ENCODE measurements at places on chromosomes 16 and 17.

DNA sequence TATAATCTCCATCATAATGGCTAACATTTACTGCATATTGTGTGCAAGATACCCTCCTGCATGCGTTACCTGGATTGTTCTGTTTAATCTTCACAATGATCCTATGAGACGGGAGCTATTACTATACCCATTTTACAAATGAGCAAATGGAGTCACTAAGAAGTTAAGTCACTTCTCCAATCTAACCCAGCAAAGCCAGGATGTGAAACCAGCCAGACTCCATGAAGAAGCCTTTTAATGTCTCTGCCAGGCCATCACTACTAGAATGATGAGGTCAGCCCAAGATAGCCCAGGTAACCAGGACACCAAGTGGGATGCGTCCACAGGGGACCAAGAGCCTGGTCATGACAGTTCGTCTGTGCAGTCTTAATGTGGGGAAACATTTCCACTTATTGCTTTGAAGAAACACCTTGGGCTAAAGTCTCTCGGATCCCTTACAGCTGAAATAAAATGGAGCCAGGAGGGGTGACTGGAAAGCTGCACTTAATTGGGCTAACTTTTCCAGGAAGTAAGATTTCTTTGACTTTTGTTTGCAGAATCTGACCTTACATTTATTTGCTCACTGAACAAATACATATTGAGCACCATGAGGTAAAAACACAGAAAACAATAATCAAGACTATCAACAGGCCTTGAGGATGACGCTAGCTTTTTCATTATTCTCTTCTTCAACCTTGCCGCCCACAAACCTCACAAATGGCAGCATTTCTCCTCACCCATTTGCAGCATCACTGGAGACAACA, 926 bp upstream of the SHCBP1 start:
- no peak for DNase-seq

GRCh38 chr16:23650674-23651416, 9.6 kb downstream of the DCTN5 start:
- DNase-seq: no peak

DNA sequence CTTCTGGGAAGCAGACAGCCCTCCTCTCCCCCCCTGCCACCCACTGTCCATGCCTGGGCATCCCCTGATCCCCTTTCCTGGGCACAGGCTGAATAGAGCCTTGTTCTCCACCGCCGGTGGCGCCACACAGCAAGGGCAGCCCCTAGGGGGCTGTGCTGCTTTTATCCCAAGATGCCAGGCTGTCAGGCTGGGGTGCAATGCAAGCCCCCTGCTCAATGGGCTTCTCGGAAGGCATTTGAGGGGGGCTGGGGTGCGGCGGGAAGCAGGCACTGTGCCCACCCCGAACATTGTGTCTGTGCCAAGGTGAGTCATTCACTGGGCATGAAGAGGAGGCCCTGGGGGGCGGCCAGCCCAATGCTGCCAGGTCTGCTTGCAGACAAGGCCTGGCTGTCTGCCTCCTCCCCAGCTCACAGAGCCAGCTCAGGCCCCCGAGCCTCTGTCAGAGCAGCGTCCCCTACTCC, 1.5 kb upstream of the GFAP start:
- no peak for DNase-seq

DNA sequence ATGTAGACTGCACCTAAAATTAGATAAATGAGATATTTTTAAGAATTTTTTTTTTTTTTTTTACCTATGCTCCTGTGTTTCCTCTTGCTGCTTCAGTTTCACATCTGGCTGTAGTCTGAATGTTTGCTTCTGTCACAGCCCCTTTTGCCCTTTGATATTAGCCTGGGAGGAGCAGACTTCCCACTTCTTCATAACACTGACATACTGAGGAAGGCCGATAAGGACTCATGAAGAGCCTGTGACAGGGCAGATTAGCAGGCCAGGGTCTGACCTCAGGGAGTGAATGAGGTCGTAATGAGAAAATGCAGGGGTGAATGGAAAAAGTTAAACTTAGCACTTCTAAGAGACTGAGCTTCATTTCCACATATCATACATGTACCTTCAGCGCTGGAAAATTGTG, at the start of gene SLFN14:
Gene SLFN14 (minus strand): TSS at position 117 of the 400 bp plus-strand sequence. CDS start 2,757 bp downstream, outside the sequence.
- DNase-seq: no peak

- no peak for DNase-seq
Measured at GRCh38 chr17:30829022-30829421, 2.7 kb upstream of the ATAD5 start.

GRCh38 chr17:27233776-27234175, 60.1 kb upstream of the WSB1 start:
- no peak for DNase-seq

DNA sequence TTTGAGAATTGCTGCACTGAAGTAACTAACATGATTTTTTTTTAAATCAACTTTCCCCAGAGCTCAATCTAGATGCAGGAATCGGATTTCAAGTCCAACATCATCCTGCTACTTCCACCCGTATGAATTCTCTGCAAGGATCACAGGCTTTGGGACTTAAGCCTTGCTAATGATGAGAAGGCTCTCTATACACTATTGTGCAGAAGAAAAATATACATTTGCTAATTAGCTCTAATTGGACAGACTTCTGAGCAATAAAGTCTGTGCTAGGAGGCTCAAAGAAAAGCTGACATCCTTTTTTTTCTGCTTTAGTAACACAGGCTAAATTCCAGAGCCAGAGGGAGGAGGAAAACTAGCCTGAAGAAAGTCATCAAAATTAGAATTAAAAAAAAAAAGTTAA, 433.6 kb downstream of the PMP22 start:
- no peak for DNase-seq

DNA sequence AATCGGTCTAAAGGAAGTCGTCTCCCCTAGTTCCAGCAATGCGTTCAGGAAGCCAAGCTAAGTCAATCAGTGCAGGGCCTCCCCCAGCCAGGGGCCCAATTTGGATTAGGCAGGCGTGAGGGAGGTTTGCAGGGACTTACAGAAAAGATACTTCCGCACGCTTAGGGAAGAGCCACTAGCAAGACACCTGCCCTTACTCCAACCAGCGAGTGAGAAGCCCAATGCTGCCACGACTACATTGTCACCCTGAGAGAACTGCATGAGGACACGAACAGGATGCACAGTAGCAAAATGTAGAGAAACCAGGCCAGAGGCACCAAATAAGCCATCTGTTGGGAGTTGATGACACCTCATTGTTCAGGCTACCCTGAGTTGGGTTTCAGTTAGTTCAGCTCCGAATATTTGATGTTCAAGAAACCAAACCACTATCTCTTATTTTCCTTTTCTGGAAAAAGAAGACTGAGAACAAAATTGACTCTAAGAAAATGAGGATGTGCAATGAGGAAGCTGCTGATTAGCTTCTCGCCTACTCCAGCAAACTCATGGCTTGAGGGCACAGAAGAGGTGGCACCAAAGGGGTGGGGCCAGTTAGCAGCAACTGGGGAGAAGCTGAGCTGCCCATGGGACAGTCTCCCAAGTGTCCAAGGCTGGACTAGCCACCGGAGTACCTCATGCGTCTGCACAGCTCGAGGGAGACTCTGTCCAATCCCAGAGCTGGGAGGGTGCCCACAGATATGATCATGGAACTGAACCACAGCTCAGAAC, 29.3 kb downstream of the TK2 start:
- DNase-seq: no peak

DNA sequence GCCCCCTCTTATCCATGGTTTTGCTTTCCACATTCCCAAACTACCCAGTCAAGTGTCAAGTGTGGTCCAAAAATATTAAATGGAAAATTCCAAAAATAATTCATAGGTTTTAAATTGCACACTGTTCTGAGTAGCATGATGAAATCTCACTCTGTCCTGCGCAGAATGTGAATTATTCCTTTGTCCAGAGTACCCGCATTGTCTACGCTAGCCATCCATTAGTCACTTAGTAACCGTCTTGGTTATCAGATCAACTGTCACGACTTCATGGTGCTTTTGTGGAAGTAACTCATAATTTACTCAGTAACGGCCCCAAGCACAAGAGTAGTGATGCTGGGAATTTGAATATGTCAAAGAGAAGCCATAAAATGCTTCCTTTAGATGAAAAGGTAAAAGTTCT, 94.9 kb downstream of the SLC39A11 start:
- DNase-seq: no peak

DNA sequence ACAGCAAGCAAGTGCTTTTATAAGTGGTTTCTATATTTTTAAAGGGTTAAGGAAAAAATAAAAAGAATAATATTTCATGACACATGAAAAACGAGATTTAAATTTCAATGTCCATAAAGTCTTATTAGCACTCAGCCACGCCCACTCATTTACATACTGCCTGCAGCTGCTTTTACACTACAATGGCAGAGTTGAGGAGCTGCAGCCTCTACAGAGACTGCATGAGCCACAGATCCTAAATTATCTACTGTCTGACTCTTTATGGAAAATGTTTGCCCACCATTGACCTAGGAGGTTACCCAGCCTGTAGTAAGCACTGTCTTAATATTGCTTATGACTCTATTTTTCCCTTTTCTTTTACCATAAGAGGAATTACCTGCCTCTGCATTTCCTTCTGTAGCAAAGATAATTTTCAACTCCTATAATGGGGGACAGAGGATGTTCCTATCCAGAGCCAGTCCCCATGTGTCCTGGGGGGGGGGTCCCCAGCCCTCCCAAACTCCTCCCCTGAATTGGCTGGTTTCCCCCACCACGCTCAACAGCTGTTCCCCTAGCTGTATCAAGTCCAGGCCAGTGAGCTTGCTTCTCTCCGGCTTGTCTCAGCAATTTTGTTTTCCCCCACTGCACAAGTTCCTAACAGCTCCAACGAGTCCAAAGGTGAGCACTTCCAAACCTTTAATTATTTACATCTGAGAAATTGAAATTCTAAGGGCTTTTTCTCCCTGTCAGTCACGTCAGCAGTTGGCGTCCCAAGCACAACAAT, 139.4 kb upstream of the ERCC4 start:
- no peak for DNase-seq

GRCh38 chr16:67555795-67556212, 6.5 kb upstream of the CTCF start:
- no peak for DNase-seq

- DNase-seq: no peak
Measured at GRCh38 chr16:70512456-70512855, 10.9 kb downstream of the COG4 start.

- DNase-seq: no peak
Measured at GRCh38 chr17:83096401-83097224, 17.2 kb downstream of the METRNL start.

GRCh38 chr17:32523017-32523680, 36.4 kb downstream of the CDK5R1 start:
- DNase-seq: no peak

GRCh38 chr17:39027455-39028035, 60.3 kb upstream of the FBXO47 start:
- no peak for DNase-seq

DNA sequence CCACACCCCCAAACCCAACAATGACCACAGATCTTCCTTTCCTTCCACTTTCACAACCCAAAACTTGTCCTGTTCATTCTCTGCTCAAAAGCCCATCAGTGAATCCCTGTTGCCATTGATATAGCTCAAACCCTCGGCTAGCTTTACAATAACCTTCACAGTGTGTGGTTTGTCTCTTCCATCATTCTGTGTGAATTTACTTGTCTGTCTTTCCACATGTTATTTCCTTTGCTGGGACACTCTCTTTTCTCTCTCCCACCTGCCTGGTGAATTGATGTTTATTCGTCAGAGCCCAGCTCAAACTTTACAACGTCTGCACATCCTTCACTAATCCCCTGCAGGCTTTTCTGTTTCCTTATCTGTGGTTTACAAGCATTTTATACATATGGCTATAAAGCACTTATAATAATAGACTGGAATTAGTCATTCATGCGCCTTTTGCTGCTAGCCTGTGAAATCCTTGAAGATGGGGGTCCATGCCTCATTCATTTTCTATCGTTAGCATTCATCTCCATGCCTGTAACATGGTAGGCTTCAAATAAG, 114.4 kb downstream of the CDH13 start:
- no peak for DNase-seq

DNA sequence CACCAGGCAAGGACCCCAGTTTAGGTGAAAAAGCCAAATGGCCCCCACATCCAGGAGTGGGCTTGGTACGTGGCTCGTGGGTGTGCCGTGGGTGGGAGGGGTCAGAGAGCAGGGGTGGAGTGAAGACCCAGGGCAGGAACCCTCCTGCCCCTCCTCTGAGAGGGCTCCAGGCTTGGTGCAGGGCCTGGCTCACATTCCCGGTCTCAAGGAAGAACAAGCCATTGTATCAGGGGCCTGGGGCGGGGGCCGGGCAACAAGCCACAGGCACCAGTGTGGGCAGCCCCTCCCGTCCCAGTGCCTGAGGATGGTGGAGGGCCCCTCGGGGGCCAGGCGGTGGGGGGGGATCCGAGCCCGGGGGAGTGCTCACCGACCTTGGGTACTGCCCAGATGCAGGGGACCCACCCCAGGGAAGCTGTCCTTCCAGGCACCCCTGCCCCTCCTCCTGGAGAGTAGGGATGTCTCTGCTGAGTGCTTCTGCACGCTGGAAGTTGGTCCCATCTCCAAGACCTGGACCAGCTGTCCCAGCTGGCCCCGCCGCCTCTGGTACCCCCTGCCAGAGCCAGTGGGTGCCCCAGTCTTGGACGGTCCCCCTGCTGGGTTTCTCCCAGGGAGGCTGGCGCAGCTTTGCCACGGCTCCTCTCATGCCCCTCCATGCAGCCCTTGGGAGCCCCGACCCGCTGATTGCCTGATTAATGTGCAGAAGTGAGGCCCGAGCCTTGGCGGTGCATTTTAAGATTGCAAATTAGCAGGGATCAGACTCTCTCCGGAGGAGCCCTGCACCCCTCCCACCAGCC, 83.7 kb downstream of the RTN4RL1 start:
- no peak for DNase-seq

DNA sequence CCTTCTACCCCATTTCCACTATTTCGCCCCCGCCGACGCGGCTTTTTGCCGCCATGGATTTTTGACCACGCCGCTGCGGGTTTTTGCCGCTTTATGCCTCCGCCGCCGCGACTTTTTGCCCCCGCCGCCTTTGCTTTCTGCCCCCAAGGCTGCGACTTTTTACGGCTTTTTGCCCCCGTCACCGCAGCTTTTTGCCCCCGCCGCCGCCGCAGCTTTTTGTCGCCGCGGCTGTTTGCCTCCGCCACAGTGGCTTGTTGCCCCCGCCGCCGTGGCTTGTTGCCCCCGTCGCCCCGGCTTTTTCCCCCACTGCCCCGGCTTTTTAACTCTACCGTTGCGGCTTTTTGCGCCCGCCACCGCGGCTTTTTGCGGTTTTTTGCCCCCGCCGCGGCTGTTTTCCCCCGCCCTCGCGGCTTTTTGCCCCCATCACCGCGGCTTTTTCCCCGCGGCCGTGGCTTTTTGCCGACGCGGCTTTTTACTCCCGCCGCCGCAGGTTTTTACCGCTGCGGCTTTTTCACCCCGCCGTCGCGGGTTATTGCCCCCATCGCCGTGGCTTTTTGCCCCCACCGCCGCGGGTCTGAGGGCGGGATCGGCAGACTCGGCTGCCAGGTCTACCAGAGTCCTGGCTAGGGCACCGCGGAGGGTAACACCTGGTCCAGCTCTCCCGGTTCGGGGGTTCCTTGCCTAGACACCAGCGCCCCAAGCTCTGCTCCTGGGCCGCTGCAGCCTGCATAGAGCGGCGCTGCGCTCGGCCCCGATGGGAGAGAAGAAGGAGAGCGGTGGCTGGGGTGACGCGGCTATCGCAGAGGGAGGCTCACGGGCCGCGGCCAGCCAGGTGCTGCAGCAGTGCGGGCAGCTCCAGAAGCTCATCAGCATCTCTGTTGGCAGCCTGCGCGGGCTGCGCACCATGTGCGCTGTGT, 562.7 kb upstream of the WSB1 start:
- DNase-seq: no peak

All from SHP77 (cell line).